ENCODE measurements at places on chromosomes 1 and 21.
A peak's percentile ranks its signal among the peaks of the same experiment; 100 is the strongest.

DNA sequence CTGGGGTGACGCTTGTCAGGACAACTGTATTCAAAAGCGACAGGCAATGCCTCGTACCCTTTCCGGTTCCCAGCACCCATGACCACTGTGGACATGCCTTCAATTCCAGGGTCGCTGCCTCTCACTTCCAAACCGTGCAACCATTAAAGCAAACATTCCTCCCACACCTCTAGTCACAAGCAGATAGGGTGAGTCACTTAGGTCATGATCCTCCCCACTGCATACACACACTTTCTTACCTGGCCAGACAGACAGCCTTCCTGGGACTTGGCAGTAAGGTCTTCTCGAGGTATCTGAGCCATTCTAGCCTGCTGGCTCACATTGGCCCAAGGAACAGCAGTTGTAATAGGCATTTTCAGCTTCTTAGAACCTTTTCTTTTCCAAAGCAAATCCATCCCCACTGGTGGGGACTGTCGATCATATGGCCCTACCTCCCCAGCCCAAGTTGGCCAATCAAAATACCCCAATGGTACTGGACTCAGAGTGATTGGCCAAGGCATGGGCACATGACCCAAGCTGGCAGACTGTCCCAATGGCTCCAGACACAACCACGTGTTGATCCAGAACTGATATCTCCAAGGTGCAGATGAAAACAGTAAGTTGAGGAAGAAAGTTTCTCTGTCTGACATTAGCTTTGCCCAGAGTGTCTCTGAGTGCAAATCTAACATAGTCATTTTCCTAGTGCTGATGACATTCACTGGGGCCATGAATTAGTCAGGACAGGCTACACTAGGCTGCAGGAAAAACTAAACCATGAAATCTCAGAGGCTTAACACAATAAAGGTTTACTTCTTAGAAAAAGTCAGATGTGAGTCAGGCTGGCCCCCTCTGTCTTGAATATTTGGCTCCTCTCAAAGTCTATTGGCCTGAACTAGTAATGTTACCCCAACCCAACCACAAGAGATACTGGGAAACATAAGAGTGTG is 113.8 kb downstream of the RRAGC start:
- DNase-seq, result no peak

- no peak for DNase-seq
Observed at GRCh38 chr1:53285969-53286760, 41.7 kb downstream of the LRP8 start.

GRCh38 chr1:40834968-40835545 is 27.1 kb downstream of the CITED4 start:
- DNase-seq, result no peak

DNA sequence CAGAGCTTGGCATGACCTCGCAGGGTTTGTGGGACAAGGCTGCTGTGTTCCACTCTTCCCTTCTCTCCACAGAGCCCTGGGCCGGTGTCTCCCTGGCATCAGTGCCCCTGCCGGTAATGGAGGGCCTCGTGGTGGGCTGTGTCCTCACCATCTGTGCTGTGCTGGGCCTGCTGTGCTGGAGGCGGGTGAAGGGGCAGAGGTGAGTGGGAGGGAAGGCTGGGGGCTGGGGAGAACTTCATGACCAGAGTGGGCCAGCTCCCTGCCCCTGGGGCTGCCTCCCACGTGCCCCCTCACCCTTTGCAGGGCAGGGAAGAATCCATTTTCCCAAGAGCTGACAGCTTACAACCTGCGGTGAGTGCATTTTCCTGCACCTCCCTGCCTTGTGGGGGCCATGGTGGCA is 12.0 kb upstream of the LGR6 start:
- no peak for DNase-seq

DNA sequence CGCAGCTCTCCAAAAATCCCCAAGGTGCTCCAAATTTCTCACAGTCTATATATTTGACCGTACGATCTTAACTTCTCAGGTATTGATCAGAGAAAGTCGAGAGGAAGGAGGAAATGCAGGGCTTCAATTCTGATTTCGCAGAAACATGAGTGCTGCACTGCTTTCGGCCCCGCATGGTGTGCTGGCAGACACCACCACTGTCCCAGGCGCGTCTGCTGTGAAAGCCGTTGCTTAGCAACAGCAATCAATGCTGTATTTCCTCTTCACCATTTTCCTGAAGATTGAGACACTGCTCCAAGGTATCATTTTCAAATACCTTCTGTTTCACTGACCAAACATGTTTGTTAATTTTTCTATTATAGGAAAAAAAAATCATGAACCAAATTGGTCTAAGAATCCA is 296.3 kb downstream of the SMYD3 start:
- DNase-seq, result no peak

GRCh38 chr1:110533230-110533629 is 14.3 kb upstream of the KCNA10 start:
- DNase-seq, result no peak

DNA sequence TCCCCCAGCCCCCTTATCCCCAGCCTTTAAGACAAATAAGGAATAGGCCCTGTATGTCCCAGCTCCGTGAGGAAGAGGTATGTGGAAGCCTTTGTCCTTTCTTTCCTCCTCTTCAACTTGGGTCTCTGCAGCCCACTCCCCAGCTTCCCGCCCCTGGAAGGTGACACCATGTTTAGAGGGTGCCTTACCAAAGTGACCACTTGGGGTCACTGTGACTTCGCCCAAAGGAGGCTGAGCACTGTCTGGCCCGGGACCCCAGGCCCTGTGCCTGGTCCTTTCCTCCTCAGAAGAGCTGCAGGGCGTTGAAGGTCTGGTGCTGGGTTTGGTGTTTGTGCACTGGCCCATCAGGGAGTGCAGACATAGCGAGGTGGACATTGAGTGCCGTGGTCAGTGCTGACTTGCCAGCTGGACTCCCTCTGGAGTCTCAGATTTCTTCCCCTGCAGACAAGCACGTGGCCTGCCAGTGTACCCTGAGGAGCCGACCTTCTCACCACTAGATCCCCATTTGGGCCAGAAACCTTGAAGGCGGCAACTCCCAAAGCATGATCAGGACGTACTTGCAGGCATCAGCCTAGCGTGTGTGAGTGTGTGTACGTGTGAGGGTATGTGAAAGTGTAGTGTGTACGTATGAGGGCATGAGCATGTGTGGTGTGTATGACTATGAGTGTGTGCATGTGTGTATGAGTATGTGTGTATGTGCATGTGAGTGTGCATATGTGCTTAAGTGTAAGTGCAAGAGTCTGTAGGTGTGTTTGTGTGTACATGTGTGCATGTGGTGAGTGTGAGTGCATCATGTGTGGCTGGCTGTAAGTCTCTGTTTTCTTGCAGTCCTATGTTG is 181.4 kb upstream of the KIAA0040 start:
- peak; percentile 15 for DNase-seq

DNA sequence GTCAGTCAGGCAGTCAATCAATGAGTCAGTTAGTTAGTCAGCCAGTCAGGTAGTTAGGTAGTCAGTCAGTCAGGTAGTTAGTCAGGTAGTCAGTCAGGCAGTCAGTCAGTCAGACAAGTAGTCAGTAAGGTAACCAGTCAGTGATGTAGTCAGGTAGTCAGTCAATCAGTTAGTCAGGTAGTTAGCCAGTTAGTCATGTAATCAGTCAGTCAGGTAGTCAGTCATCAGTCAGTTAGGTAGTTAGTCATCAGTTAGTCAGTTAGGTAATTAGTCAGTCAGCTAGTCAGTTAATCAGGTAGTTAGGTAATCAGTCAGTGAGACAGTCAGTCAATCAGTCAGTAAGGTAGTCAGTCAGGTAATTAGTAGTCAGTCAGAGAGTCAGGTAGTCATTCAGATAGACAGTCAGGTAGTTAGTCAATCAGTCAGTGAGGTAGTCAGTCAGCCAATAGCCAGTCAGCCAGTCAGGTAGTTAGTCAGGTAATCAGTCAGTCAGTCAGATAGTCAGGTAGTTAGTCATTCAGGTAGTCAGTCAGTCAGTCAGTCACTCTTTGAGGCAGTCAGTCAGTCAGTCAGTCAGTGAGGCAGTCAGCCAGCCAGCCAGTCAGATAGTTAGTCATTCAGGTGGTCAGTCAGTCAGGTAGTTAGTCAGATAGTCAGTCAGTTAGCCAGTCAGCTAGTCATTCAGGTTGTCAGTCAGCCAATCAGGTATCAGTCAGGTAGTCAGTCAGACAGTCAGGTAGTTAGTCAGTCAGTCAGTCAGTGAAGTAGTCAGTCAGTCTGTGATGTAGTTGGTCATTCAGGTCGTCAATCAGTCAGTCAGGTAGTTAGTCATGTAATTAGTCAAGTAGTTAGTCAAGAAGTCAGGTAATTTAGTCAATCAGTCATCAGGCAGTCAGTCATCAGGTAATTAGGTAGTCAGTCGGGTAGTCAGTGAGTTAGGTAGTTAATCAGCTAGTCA is 15.3 kb downstream of the KRTAP10-1 start:
- DNase-seq, result no peak

- DNase-seq, result no peak
Observed at GRCh38 chr1:4724695-4725250, 70.4 kb downstream of the AJAP1 start.

- no peak for DNase-seq
Observed at GRCh38 chr1:152582647-152583046, 2.3 kb upstream of the LCE3D start.

GRCh38 chr1:9475061-9475627 is 64.1 kb upstream of the SLC25A33 start:
- DNase-seq, result no peak

DNA sequence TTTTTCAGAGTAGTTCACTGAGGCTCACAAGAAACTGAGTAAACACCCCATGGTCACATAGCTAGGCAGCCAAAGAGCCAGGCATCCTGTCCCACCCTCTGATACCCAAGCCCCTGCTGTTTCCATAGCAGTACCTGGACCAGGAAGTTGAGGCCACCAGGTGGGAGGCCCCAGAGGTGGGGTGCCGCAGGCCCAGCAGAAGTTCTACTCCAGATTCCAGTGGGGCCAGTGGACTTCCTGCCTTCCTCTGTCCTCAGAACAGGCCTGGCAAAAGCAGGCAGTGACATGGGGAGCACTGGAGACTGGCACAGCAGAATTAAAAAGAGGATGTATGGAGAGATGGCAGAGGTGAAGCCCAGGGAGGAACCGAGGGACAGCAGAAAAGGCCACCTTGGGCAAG is 19.0 kb downstream of the FOXO6 start:
- no peak for DNase-seq

GRCh38 chr1:33880305-33880704 is 16.4 kb downstream of the HMGB4 start:
- DNase-seq, result no peak

- no peak for DNase-seq
Observed at GRCh38 chr1:38052750-38053415, 6.3 kb upstream of the POU3F1 start.

DNA sequence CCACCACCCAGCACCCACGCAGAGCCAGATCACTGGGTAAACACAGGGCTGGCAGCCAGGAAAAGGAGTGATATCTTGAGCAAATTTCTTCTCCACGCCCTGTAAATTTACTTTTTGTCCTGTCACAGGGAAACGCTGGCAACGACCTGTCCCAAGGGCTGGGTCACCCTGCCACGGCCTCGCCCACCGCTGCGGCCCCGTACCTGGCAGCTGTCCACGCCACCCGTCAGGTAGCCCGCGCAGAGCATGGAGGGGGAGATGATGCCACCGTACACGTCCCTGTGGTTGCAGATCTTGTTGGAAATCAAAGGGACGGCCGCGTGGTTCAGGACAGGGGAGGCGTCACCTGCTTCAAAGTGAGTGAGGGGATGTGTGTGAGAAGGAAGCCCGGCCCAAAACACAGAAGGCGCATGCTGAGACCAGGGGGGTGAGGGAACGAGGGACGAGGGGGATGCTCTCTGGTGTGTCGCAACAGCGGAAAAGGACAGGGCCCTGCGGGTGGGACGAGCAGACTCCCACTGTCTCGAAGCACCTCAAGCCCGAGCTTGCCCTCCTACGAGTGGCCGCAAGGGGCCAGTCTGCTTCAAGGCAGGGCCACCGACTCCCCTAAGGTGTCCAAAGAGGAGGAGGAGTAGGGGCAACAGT is 10.1 kb upstream of the TFF1 start:
- no peak for DNase-seq
